ENCODE measurements at places on chromosomes 12 and 14.
A peak's percentile ranks its signal among the peaks of the same experiment; 100 is the strongest.

DNA sequence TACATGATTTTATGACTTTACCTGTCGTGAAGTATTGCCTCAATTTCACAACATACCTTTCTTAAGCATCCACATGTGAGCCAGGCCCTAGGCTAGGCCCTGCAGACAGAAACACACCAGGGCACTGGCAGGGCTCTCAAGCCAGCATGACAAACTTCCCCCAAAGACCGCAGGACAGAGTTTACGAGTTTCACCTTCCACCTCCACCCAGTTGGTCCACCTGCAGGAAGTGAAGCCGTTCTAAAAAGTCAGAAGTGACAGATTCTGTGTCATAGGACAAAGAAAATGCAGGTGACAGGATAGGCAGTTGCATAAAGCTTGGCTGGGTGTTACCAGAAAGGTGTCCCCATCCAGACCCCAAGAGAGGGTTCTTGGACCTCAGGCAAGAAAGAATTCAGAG, 382.3 kb downstream of the PCNX1 start:
- no peak for DNase-seq

DNA sequence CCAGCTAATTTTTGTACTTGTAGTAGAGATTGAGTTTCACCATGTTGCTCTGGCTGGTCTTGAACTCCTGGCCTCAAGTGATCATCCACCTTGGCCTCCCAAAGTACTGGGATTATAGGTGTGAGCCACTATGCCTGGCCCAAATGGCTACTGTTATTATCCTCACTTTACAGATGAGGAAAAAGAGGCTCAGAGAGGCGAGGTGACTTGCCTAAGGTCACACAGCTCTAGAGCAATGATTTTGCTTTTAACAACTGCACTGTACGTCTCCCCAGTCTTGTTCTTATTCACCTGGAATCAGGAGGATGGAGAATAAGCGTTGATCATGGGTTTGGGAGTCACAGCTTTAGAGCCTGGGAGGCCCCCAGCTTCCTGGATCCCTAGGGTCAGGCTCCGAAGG, 69.8 kb upstream of the NCOR2 start:
- no peak for DNase-seq

- no peak for DNase-seq
These were observed 10.8 kb upstream of the DUSP6 start for GRCh38 chr12:89363084-89363483.

GRCh38 chr12:92408072-92408900, 262.6 kb upstream of the BTG1 start:
- DNase-seq, result peak; percentile 44

- no peak for DNase-seq
These were observed 45.6 kb downstream of the FNTB start for GRCh38 chr14:65032319-65032718.

Data from fibroblast of pulmonary artery (primary cell).